ENCODE measurements at places on chromosomes 2 and 18.

- no peak for DNase-seq
These were observed 22.3 kb upstream of the EFHD1 start for GRCh38 chr2:232611061-232611460.

GRCh38 chr2:204197336-204198005, 260.9 kb downstream of the ICOS start:
- no peak for DNase-seq

- no peak for DNase-seq
These were observed 56.3 kb downstream of the MARCHF4 start for GRCh38 chr2:216315802-216316603.

GRCh38 chr2:36270758-36271157, 84.8 kb upstream of the CRIM1 start:
- no peak for DNase-seq

GRCh38 chr2:222264791-222265320, 33.9 kb downstream of the PAX3 start:
- DNase-seq: no peak
